DMS 273 treated with DMSO at 0.1 percent for 48 hours (cell line): ENCODE measurements at places on chromosomes 6 and 20.
A peak's percentile ranks its signal among the peaks of the same experiment; 100 is the strongest.

DNA sequence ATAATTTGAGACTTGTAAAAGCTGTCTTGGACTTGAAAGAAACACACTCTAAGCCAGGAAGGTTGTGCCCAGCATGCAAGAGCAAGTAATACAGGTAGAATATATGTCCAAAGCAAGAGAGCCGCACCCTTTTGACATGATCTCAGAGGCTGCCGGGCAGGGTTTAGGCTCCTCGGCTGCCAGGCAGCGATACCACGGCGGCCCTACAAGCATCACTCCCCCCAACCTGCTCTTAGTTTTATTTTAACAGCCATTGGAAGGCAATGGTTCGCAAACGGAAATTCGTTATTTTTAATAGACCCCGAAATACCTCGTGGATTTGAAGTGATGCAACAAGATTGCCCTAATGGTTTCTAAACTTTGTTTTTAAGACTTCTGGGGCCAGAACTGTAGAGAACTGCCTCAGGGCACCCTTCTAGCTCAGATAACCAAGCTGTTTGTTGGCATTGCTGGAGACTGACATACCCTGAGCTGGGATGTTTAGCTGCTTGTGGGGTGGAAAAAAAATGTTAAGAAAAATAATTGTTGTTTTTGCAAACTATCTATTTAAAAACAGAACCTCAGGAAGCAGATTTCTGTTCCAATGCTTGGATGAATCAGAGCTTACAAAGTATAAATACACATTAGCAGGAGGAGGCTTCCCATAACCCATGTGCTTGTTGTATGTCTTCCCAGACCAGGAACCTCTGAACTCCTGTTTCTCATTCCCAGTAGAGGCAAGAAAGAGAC lies 39.0 kb downstream of the JAG1 start:
- DNase-seq = no peak

- no peak for DNase-seq
Measured at GRCh38 chr6:105667056-105667455, 264.2 kb upstream of the PREP start.

- no peak for DNase-seq
Measured at GRCh38 chr6:127102299-127102698, 16.2 kb upstream of the RSPO3 start.

GRCh38 chr6:123030282-123030681 lies 34.2 kb downstream of the CLVS2 start:
- no peak for DNase-seq

DNA sequence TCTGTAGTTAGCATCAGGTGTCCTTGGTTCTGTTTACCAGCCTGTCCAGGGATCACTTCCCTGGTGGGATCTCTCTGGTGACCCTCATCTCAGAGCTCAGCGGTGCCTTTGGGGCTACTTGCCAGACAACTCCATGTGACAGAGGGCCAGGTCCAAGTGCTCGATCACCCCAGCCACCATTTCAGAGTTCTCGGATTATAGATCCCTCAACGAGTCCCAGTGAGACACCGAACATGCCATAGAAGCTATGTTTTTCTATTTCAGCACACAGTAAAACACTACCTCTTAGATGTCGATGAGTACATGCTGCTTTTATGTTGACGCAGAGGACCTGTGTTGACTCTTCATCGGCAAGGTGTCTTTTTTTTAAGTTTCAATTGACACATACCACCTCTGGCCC lies 170.1 kb upstream of the AKAP12 start:
- DNase-seq = no peak

DNA sequence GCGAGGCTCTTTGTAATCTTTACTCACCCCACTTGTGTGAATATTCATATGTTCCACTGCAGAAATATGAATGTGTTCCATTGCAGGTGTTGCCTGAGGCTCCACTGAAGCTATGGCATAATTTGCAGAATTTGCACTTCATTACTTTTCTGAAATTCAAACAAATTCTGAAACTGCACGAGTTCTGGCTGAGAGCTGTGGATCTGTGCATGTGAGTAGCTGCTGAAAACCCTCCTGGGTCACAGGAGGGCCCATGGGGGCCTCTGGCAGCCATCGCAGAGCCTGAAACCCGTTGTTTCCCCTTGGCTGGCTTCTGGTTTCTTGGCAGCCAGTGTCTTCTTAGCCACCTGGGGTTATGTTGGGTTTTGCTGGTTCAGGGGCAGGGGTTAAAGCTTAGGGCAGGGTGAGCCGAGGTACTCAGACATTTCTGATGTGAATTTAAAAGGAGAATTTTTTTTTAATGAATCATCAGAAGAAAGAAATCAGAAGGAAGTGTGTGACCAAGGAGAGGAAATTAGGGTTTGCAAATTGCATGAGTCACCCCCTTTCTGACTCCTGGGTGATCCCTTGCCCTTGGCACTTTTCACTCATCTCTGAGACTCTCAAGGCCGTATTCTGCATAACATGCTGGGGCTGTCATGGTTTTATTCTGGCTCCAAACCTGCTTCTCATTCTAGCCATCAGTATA lies 40.6 kb downstream of the TOX2 start:
- no peak for DNase-seq

GRCh38 chr6:13398421-13398994 lies 70.2 kb upstream of the TBC1D7 start:
- DNase-seq = no peak

DNA sequence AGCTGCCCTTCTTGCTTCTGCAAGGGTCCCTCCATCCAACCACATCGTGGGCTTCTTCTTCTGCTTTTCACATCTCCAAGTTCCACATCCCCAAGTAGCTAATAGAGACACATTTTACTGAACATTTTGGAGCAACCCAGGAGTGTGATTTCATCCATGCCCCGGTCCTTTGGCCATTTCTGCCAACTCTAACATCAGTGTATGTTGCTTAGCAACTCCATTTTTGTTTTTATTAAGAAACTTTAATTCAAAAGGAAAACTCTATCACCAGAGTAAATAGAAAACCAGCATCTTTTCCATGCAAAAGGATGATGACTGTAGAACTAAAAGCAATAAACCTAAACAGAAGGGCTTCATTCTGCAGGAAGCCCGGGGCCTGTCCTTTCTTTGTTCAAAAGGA lies 32.7 kb upstream of the SULF2 start:
- DNase-seq = no peak

DNA sequence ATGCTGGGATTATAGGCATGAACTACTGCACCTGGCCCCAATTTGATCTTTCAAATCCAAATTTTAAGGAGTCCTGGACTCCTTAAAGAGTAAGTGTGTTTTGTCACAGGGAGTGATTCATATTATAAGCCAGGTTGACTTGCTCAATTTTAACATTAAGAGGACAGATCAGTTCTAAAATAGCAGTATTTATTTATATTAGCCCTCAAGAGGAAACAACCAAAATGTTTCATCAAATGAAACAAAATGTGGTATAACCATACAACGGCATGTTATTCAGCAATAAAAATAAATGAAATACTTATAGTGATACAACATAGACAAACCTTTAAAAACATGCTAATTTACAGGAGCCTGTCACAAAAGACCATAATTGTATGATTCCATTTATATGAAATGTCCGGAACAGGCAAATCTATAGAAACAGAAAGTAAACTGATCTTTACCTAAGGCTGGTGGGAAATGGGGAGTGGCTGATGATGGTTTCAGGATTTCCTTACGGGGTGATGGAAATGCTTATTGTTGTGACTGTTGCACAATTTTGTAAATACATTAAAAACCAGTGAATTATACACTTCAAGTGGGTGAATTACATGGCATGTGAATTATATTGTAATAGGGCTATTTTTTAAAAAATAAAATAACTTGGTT lies 637.4 kb downstream of the MMUT start:
- no peak for DNase-seq

DNA sequence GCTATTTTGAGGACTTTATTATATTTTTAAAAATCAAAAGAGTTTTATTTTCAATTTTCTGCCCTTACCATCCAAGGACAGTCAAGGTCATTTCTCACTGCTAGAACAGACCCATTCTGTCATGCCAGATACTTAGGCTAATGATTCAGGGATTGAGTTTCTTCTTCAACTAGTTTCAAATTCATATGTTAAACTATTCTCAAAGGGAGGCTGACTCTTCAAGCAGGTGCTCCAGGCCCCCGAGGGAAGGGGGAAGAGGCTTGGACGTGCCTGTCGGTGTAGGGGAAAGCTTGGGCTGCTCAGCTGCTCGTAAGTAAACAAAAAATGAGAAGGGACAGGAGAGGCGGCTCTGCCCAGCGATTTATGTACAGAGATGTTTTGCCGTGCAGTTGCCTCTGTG lies 69.4 kb upstream of the MYLIP start:
- DNase-seq = no peak

DNA sequence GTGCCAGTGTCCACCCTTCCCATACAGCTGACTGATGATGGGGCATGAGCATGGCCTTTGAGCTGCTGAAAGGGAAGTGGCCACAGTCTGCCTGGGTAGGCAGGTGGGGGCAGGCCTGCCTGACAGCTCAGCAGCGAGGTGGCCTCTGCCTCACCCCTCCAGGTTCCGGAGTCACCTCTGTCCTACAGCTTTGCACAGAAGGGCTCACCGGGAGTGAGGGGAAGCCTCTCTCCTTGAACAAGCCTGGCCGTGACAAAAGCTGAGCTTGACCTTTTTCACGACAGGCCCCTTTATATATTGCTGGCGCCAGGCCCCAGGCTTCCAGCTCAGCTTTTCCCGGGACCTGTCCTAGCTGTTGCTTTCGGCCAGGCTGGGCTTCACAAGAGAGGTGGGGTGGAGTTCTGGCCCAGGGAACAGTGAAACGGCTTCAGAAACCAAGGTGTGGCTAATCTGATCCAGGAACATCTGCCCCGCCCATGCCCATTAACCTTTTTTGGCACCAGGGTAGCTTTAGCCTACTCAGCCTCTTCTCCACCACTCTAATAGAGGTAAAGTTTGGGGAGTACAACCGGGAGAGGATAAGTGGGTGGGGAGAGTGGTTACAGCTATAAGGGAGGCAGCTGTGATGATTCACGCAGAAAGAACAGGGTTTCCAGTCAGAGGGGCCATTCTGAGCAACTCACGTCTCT lies 42.9 kb downstream of the C6orf132 start:
- no peak for DNase-seq

DNA sequence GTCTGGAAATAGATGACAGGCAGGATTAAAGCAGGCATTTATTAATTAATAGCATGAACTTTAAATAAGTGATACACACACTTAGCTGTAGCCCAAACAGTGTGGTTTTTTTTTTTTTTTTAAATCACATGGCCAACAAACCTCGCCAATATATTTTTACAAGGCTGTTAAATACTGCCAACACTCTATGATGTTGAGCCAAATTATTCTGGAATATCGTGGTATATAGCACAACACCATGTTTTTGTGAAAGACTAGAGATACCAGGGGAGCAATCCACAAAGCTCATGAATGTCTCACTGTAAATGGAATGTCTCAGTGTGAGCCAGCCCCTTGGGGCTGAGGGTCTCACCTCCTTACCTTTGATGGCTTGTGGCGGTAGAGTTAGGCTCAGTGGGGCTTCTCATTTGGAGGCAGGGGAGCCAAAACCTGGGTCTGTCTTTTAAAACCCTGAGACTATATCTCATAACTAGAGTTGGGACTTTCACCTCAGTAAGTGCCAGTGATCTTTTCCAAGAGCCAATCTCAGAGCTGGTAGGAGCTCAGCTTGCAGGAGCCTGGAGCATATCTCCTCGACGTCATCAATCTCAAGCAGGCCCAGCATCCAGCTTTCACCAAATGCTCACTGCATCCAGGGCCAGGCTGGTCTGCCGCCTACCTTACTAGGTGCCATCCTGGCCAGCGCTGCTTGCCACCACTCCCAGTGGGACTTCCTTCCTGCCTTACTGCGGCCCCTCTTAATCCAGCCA lies 78.5 kb upstream of the FAM184A start:
- no peak for DNase-seq

GRCh38 chr20:24872291-24873024 lies 76.6 kb upstream of the CST7 start:
- peak; percentile 15 for DNase-seq

DNA sequence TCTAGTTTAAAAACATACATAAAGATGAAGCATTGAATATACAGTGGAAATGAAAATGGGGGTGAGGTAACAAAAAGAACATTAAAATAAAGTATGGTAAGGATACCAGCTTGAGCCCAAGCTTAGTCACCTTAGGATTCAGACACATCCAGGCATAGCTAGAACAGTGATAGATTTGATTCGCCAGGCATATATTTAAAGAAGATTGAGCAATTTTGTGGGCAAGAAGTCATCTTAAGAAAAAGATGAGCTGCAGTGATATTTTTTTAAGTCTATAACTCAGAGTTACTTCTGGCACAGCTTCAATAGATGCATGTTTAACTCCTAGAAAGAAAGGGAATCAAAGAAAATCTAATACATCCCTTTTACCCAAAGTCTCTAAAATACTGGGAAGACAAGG lies 97.9 kb downstream of the BMP5 start:
- DNase-seq = no peak

- DNase-seq = no peak
Measured at GRCh38 chr20:49276961-49277785, 684 bp downstream of the ZNFX1 start.
